ENCODE measurements at places on chromosomes 6 and 20.

GRCh38 chr6:114419175-114419574 lies 76.4 kb upstream of the HS3ST5 start:
- DNase-seq, result no peak

DNA sequence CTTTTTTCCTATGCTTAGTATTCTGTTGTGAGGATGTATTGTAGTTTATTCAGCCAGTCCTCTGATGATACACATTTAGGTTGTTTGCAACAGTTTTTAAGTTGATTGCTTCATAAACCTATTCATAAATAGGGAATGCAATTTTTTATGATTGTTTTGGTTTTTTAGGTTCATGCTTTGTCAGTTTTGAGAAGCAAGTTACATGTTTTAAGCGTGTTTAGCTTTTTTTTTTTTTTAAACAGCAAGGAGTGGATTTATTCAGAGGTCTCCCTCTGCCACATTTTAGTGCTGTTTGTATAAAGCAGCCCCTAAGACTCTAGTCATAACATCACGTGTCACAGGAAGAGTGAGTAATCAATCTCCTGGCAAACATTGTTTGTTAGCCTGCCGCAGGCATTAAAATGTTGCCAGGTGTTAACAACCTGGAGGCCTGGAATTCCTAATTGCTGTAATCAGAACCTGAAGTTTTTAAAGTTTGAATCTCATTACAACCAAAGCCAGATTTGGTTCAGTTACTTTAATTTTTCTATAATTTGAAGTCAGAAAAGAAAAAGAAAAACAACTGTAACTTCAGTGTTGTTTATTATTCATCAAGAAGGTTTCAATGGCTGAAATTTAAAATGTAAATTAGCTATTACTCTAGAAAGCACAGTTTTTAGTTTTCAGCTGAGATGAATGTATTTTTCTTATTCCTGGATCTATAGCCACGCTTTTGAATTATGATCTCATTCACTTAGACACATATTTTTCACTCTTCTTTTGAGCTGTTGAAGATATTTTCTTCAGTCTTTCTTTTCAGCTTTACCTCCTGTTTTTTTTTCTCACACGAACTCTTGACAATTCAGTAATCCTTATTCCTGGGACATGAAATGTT lies 59.2 kb downstream of the KCNS1 start:
- no peak for DNase-seq

- no peak for DNase-seq
These were observed 552.0 kb downstream of the C6orf118 start for GRCh38 chr6:164757451-164757850.

DNA sequence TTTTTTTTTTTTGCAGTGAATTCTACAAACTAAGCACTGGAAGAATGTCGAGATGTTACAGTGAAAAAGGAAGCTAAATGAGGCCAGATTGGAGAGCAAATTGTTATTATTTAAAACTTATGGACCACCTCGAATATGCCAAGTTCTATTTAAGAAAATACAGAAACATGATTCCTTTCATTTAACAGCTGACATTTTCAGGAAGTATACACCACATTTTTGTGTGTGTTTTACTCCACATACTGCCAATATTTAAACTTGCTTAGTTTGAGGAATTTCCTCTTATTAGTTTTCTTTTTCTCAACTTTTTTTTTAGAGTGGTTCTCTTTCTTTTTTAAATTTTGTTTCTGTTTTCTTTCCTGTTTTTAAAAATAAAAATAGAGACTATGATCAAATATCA lies 37.0 kb upstream of the GCLC start:
- no peak for DNase-seq

GRCh38 chr6:73665686-73666319 lies 12.0 kb upstream of the SLC17A5 start:
- no peak for DNase-seq

- no peak for DNase-seq
These were observed 1223.7 kb upstream of the EYS start for GRCh38 chr6:66930559-66931290.

GRCh38 chr6:125865015-125865414 lies 74.3 kb downstream of the NCOA7 start:
- DNase-seq, result no peak

GRCh38 chr6:131003488-131004386 lies 59.3 kb downstream of the EPB41L2 start:
- DNase-seq, result peak; percentile 52

- no peak for DNase-seq
These were observed 728 bp upstream of the CEP162 start for GRCh38 chr6:84228198-84228543.

- no peak for DNase-seq
These were observed 173.4 kb downstream of the MRPL14 start for GRCh38 chr6:43953794-43954310.

DNA sequence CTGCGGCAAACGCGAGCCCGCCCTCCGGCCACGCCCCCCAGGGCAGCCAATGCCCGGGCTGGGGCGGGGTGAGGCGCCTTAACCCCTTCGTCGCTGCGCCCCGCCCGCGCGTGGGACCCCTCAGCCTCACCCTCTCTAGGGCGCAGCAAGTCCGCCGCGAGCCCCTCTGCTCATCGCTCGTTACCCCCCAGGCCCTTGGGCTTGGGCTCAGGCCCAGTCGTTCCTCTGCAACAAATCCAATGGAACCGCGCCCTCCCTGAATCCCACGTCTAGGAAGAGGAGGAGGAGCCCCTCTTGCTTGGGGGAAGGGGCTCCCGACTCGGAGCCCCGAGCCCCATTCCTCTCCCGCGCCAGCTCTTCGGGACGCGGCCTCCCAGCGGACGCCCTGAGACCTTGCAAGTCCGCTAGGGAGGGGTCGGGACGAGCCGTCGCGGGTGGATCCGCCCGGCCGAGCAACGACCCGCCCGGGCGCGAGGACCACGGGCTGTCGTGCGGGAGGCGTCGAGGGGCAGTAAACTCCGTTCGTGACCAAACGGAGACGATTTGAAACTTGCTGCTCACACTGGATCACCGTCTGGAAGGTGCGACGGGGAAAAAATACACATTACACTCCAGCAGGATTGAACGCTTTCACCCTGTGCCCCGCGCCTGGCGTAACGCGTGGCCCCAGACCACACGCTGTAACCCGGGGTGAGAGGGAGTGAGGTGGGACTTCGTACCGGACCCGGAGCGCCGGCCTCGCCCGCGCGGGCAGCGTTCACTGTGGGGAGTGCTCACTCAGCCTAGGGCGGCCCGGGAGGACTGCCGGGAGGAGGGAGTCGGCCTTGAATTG lies 477 bp upstream of the LZTS3 start:
- DNase-seq, result peak; percentile 90

GRCh38 chr6:53325785-53326184 lies 23.0 kb downstream of the ELOVL5 start:
- DNase-seq, result no peak

DNA sequence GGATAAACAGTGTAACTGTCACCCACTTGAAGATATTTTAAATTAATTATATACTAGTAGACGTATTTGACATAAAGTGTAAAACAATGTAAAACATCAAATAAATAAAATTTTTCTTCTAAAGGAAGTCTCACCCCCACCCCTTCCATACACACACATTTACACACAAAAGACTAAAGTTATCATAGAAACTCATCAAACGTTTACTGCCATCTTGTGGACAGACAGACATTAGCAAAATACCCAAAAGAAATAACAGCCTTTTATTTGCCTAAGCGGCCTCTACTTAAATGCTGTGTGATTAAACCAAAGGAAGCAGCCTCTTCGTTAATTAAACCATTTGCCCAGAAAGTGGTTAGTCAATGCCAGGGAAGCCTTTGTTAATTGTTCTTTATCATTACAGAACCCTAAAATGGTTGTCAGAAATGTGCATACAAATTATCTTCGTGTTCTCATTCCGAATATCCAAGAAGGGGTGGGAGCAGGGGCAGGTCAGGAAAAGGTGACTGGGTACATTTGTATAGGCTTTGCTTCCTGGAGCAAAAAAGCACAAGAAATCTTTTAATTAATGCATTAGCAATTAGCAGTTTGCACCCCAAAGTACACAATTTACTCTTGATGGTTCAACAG lies 176.2 kb upstream of the SASH1 start:
- no peak for DNase-seq

DNA sequence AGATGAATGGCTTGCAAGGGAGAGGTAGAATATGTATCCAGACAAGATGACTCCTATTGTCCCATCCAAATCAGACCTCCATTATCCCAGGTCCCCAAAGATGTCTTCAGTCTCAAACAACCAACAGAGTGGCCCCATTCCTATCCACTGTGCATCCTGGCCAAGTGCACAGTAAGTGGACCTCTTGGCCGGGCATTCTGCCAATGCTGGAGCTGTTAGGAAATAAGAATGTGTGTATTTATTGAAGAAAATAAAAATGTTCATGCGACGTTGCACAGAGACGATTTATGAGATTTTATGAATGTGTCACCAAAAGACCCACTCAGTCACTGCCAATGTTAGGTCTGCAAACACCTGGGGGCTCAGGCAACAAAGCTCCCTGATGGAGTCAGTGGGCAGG lies 196.0 kb downstream of the MAFB start:
- DNase-seq, result no peak

- DNase-seq, result no peak
These were observed 252.7 kb downstream of the BMP7 start for GRCh38 chr20:57013741-57014140.

DNA sequence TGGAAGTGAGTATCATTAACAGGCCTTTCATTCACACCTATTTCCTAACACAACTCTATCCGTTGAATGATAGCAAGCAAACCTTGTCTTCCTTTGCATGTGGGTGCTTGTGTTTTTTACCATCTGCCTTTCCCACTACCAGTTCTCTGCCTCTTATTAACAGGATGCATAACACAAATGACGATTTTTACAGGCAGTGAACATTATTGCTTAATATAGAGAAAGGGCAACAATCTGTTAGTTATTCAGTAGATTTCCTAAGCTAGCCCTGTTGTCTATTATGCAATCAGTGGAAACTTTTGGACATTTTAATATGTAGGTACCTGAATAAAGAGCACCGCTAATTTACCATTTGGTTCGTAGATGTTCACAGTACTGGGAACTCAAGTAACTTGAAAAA lies 348.8 kb upstream of the PLCB4 start:
- no peak for DNase-seq

GRCh38 chr20:57977141-57977540 lies 251.3 kb downstream of the ANKRD60 start:
- DNase-seq, result no peak

GRCh38 chr6:145012039-145012662 lies 723.2 kb downstream of the EPM2A start:
- no peak for DNase-seq

DNA sequence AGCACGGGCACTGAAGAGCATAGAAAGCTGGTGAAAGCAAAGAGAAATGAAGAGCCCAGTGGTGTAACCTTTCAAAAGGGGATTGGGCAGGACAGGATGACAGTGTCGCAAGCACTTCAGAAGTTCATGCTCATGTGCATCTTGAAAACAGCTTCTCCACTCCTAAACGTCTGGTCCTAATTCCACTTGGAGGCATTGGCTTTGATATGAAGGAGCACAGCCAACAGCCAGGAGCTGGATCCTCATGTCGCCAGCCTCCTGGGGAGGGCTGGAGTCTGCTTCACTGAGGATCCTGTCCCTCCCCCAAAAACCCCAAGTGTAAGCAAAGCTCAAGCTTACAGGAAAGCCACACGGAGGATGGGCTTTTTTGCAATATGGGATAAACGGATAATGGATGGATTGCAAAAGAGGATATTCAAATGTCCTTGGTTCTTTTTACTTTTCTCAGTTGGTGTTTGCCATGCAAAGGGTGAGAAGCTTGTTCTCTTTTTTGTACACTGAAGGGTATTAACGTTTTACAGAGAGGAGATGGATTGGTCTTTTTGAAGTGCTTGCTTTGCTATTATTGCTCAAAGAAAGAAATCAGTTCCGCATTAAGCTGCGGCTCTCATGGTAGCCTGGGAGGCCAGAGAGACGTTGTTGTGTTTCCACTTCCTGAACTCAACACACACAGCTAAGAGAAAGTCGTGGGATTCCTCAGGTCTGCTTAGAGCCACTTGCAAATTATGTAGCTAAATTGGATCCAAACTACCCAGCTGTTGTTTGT lies 92.2 kb downstream of the SIM1 start:
- no peak for DNase-seq

DNA sequence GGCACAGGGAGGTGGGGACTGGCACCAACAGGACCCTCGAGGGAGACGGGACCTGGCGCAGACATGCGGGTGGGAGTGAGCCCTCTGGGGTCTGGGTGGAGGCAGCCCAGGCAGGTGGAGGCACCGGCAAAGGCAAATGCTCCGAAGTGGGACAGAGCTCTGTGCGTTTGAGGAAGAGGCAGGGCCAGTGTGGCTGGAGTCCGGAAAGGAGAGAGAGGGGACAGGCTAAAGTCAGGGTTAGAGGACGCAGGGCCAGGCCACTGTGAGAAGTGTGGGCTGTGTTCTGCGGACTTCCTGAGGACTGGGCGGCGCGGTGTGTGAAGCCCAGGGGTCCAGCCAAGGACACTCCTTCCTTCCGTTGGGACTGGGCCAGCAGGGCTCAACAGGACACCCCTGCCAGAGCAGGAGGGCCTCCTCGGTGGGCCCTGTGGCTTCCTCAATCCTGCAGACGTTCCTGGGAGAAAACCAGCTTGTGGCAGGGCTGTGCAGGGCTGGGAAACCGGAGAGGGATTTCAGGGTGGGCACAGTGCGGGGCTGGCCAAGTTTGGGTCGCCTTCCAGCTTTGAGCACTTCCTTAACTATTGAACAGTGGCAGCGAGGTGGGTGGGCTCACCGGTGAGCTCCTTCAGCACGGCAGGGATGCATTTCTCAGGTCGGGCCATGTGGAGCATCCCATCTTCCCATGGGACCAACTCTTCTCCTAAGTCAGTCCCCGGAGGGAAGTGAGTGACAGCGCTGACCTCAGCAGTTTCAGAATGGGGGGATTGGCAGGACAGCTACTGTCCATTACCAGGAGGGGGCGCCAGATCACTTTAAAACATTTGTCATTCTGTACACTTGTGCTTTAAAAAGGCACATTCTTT lies 22.5 kb downstream of the MOCS3 start:
- DNase-seq, result peak; percentile 57

GRCh38 chr6:63058601-63059000 lies 152.7 kb upstream of the FKBP1C start:
- DNase-seq, result no peak

DNA sequence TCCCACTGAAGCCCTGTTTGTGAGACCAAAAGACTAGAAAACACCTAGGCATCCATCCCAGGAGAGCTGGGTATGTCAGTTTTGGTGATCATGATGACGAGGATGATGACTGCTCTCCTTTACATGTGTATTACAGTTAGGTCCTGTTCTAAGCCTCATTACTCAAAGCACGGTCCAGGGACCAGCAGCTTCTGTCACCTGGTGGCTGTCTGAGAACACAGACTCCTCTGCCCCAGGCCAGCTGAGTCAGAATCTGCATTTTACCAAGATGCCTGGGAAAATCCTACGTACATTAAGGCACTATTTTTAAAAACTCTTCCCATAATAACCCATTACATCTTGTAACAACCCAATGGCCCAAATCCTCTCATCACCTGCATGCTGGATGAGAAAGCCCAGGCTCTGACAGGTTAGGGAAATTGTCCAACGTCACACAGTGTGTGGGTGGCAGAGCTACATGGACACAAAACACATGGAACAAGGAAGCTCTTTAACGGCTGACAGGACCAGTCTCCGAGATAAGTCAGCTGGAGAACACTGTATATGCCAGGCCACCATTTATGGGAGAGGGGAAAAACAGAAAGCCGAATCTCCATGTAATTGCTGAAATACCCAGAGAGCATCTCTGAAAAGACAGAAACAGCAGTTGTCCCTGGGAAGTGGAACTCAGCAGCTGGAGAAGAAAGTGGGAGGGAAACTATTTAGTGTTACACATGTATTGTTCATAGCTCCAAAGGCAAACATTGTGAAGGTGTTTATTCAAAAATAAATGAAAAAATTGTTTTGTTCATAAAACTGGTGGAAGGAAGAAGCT lies 65.4 kb downstream of the BMP7 start:
- DNase-seq, result no peak

All from left hindlimb (tissue), 1 donor.